ENCODE measurements at places on chromosomes 7 and 10.

DNA sequence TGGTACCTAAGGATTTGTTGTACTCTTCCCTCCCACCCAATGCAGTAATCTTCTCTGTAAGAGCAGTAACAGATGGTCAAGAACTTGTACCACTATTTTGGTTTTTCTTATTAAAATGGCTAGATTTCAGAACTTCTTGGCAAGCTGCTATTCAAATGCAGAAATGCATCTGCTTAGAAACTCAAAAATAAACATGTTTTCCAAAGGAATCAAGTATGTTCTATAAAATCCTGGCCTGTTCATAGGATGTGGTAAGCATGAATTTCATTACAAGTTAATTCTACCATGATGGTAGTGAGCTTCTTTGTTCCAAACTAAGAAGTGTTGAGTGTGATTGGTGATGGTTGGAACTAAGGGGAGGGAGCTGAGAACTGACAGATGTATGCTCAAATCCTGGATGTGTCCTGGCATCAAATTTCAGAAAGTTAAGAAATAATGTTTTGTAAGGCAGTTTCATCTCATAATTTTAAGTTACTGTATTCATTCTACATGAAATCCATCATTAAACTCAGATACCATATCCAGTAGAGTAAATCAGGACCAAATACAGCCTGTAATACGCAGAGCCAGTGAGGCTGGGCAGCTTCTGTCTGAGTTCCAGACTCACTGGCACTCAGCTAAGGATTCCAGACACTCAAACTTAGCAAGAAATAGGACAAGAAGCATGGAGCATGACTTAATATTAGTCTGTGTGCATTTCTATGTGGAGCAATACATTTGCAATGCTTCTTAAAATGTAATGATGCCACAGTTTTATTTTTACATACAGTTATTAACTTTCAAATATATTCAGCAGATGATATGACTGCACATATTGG lies 119.6 kb downstream of the TES start:
- no peak for DNase-seq

DNA sequence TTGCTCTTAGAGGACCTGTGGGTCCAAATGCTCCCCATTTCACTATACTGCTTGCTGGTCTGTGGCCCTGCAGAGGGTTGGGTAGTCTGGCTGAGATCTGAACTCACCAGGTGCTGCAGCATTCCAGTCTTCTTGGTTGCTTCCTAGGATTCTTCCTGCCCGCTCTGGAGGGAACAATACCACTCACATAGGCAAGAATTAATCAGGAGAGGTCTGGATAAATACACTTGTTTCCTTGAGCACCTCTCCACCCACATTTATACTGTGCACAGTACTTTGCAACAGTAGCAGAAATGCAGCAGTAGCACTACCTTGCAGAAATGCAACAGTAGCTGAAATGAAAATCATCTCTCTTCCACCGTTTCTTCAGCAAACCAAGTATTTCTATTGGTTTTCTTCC lies 125.3 kb downstream of the INSYN2A start:
- no peak for DNase-seq

- DNase-seq, result no peak
These were observed 659.6 kb upstream of the ANKRD30A start for GRCh38 chr10:36465604-36466379.

- DNase-seq, result no peak
These were observed 108.1 kb downstream of the EBF3 start for GRCh38 chr10:129855836-129856563.

DNA sequence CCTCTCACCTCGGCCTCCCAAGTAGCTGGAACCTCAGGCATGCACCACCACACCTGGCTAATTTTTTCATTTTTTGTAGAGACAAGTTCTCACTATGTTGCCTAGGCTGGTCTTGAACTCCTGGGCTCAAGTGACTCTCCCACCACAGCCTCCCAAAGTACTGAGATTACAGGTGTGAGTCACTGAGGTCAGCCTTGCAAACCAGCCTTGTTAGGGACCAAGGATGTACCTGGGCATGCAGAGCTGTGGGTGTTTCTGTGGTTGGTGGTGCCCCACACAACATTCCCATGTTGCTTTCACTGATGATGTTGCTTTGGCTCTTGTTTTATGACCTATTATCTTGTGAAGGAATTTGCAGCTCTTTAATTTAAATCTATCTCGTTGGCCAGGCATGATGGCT lies 54.8 kb downstream of the OTUD1 start:
- DNase-seq, result no peak
